ENCODE measurements at places on chromosomes 6 and 20.
A peak's percentile ranks its signal among the peaks of the same experiment; 100 is the strongest.

- no peak for DNase-seq
Observed at GRCh38 chr6:144265390-144265789, 19.7 kb upstream of the UTRN start.

DNA sequence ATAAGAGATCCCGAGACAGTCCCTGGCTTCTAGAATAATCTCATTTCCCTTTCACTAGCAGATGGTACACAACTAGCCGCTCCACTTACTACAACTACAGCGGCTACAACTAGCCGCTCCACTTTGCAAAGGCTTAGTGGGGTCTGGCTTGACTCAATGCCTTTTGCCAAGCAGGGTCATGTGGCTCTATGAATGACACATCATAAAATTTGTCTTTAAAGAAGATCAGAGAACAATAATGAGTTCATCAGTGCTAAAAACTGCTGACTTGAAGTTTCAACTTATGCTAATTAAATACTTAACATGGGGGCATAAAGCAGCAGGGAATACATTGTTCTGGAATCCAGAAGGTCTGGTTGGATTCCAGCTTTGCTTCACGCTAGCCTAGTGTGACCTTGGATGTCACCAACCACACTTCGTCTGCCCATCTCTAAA is 2.0 kb upstream of the MICAL1 start:
- DNase-seq, result no peak

DNA sequence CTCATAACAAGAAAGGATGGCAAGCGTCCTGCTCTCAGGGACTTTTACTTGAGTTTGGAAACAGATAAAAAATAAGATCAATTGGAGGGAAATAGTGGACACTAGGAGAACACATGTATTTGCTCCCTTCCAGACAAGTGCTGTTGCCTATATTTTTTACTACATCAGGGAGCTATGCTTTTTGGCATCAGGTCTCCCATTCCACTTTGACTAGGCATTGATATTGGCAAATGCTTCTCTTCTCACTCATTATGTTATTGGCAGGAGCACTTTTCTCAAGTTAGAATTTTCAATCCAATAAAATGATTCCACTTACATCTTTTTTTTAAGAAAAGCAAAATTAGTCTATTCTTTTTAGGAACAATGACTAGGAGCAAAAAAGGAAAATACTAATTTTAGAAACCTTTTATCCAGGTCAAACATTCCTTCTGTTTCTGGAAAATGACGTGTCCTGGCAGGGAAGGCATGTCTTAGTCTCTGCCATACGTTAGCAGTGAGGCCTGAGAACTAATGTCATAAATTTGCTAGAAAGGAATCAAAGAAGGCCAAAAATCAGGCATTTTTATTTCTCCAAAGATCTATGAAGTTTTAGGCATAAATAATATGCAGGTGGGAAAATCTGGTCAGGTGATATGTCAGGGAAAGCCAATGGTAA is 21.4 kb downstream of the BCAS1 start:
- DNase-seq, result no peak

GRCh38 chr20:21027569-21027968 is 78.6 kb downstream of the LINC00237 start:
- no peak for DNase-seq

DNA sequence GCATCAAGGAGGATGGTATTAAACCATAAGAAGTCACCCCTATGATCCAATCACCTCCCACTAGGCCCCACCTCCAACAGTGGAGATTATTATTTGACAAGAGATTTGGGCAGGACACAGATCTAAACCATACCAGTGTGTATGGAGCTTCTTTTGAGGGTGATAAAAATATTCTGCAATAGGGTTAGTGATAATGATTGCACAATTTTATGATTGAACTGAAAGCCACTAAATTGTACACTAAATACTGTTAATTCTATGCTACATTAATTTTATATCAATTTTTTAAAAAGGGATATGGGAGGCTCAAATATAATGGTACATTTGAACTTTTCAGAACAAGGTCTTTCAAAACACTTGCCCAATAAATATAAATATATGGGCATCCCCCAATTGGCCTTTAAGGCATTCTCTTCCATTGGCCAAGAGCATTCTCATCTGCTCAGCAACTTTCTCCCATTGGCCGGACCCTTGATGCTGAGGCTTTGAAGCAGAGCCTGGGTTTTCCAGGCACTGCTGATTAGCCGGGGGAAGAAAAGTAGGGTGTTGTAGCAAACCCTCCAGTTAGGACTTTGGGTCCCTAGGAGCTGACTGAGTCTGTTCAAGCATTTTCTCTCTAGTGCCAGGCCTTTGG is 209.9 kb downstream of the LRFN2 start:
- no peak for DNase-seq

DNA sequence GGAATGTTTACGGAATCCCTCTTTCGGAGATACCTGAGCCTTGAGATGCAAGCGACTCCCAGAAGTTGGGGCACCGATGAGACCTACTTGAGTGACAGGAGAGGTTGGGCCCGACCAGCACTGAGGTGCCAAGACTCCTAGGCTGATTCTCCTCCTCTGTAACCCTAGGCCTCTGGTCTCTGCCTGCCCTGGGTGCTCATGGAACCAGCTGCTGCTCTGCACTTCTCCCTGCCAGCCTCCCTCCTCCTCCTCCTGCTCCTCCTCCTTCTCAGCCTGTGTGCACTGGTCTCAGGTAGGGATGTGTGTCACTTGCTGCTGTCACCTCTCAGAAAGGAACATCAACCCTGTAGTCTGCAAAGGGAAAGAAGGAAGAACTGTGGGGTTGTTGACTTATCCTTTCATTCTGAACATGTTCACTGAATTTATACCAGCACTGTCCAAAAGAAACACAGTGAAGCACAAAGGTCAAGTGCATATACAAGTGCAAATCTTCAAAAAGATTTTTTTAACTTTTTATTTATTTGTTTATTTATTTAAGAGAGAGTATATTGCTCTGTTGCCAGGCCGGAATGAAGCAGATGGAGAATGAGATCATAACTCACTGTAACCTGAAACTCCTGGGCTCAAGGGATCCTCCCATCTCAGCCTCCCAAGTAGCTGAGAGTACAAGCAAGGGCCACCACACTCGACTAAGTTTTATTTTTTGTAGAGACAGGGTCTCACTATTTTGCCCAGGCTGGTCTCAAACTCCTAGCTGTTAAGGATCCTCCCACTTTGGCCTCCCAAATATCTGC is 913 bp downstream of the BTN2A2 start:
- DNase-seq, result peak; percentile 36

DNA sequence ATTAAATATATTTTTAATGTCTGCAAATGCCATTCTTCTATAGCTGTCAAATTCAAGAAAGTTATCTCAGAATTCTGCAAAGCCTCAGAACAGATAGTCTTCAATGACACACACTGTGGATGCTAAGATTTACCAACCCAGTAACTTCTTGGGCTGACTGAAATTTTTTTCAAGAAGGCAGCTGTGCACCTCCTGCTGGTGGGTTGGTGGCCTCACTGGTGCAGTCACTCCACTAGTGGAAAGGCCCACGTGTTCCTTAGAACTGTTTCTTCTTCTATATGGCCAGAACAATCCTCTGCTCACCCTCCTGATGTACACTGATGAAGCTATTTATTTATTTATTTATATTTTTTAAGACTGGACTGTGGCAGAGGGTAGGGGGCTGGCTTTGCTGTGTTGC is 28.1 kb upstream of the MTCL3 start:
- peak; percentile 25 for DNase-seq

DNA sequence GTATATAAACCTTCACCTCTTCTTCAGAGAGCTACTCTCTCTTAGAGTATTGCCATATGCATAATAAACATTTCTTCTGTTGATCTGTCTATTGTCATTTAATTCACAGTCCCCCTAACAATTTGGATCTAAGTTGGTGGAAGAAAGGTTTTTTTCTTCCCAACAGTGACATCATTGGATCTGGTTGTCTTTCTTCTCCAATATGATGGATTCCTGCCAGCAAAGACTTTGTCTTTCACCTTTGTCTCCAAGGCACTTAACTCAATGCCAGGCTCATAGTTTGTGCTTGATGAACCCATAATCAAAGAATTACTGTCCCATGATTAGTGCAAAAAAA is 39.6 kb downstream of the ABHD12 start:
- no peak for DNase-seq

DNA sequence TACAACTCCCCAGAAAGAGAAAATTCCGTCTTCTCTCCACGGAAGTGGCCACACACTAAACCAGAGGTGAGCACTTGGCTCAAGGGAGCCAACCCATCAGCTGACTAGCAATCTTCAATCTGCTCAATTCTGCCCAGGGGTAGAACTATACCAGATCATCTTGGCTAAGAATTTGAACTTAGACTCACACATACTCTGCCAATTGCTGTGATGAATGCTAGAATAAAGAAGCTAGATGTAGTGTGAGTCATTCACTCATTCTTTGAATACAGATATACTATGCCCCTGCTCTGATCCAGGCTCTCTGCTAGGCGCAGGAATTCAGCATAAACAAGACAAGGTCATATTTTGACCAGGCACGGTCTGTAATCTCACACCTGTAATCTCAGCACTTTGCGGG is 147.9 kb upstream of the SHLD1 start:
- no peak for DNase-seq

DNA sequence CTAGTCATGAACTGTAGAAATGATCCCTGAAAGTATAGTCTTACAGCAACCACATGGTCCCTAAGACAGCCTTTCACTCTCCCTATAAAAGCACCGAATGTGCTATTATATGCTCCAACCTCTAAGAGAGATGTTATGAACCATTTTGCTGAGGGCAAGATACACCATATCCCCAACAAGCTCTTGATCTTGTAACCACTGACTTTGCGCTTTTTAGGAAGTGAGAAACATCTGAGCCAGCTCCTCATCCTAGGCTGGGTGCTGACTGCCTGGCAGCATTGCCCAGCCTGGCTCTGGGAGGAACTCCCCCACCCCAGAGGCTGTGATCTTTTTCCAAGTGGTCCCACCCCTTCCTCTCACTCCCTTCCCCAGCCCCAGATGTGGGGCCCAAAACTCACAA is 3.1 kb upstream of the EMILIN3 start:
- DNase-seq, result no peak

GRCh38 chr6:147559006-147559405 is 50.5 kb downstream of the SAMD5 start:
- no peak for DNase-seq

GRCh38 chr6:147868427-147869190 is 360.1 kb downstream of the SAMD5 start:
- DNase-seq, result no peak

- peak; percentile 93 for DNase-seq
Observed at GRCh38 chr6:118934461-118935330, at the start of gene MCM9. Gene MCM9 (minus strand): TSS chr6:118935159. CDS start chr6:118931723, 3,436 bp downstream.

DNA sequence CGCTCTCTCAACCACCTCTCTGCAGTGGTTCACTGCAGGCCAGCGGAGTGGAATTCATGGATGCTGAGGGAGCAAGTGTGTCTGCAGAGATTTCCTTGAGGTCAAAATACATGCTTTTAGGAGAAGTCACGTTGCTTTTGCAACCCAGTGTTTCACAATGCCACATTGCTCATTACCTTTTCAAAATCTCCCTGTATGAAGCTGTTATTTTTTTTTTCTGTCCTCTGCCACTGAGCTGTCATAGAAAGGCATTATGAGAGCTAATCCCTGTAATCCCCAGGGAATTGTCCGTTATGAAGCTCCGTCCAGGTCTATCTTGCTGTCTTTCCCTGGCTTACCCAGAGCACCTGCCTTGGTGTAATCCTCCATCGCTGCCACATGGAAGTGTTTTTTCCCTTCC is 60.5 kb upstream of the SLC22A23 start:
- DNase-seq, result no peak

DNA sequence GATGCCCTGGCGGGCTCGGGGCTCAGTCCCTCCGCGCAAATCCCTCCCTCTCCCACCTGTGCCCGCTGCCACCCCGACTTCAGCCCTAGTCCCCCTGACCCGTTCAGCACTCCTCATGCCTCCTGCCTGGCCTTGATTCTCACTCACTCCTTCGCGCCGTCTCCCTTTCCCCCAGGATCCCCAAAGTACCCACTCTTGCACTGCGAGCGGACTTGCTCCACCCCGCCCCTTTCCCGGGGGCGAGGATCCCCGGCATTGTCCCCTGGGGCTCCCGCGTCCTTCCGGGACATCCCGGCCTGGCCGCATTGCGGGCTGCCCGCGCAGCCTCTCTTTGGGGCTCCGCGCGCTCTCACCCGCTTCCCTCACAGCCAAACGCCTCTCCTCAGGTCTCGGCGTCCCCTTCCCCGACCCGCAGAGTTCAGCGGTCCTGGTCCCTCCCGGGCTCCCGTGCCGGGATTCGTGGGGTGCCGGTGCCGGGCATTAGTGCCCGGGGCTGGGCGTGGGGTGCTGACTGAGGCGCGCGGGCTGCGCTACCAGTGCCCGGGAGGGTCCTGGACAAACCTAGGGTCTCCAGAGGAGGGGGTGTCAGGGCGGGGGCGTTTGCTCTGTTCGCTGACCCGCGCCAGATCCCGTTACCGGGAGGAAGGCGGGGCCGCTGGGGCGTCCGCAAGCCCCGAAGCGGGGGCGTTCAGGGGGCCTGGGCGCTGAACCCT is 45.5 kb upstream of the SUPT3H start:
- DNase-seq, result peak; percentile 58

DNA sequence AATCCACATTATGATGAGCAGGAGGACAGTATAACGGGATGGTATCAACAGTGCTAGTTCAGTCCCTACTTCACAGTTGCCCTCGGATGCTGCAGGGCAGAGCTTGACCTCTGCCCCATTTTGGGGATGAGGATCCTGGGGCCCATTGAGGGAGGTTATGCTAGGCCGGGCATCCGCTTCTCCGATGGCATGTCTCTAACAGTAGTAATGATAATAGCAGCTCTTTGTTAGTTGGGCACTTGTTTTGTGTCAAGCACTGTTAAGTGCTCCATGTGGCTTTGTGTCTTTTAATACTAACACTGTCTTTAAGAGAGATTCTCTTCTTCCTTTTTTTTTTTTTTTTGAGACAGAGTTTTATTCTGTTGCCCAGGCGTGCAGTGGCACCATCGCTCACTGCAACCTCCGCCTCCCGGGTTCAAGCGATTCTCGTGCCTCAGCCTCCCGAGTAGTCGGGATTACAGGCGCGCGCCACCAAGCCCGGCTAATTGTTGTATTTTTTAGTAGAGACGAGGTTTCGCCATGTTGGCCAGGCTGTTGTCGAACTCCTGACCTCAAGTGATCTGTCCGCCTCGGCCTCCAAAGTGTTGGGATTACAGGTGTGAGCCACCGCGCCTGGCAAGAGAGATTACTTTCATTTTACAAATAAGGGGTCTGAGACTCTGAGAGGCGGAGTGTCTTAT is 1.1 kb downstream of the MAPRE1 start:
- DNase-seq, result peak; percentile 17

DNA sequence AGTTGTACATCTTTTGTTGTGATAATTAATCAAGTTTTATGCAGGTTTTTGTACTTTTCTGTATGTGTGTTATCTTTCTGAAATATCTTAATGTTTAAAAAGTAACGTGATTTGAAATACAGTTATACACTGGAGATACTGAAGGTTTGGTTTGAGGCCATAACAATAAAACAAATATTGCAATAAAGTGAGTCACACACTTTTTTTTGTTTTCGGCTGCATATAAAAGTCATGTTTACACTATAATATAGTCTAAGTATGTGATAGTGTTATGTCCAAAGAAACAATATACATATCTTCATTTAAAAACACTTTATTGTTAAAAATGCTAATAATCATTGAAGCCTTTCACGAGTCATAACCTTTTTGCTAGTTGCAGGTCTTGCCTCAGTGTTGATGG is 473.1 kb upstream of the GJE1 start:
- DNase-seq, result no peak

GRCh38 chr6:50147371-50147770 is 97.6 kb upstream of the DEFB112 start:
- no peak for DNase-seq
